Foreskin melanocyte (primary cell): ENCODE measurements at places on chromosomes 12 and 14.
A peak's percentile ranks its signal among the peaks of the same experiment; 100 is the strongest.

GRCh38 chr12:45518291-45519235 is 210.9 kb upstream of the ARID2 start:
- no peak for DNase-seq

DNA sequence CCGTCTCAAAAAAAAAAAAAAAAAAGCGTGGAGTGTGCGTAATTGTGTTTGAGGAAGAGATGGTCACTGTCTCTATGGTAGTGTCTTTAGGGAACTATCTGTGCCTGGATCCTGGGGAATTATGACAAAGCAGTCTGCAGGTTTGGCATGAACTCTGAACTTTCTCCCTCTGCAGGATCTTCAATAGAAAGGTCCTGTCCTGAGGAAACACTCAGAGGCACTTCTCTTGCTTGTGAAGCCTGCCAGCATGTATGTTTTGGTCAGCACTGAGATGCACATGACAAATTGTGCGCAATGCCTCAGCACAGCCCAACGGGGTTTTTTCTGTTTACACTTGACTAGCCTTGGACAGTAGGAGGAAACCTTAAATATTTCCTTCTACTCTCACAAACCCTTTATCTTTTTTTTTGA is 46.6 kb downstream of the ATF7 start:
- no peak for DNase-seq

GRCh38 chr12:113241191-113242025 is 20.1 kb downstream of the TPCN1 start:
- DNase-seq, result peak; percentile 79

DNA sequence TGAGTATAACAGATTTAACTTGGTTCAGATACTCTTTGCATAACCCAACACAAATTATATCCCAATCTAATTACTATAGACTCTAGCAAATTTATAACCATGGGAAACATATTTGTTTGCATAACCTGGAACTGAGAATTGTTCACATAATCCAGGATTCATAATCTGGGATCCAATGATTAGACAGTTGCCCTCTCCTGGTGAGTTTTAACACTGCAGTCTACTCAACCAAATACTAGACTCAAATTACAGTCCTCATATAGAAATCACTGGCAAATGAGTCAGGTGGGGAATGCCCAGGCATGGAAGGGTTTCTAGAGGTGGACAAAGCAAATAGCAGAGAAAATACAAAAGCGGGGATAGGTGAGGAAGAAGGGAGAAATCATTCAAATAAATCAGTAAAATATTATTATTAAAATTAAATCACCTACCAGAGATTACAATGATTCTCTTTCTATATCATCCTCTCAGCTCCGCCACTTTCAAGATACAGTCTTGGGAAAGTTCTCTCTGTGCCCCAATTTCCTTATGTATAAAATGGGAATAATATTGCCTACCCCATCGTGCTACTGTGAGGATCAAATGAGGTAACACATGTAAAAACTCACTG is 9.4 kb downstream of the GCH1 start:
- peak; percentile 38 for DNase-seq

GRCh38 chr12:99039367-99040120 is 394.5 kb downstream of the APAF1 start:
- no peak for DNase-seq

- DNase-seq, result peak; percentile 89
Measured at GRCh38 chr12:93762059-93762719, 85.0 kb downstream of the CRADD start.

- peak; percentile 67 for DNase-seq
Measured at GRCh38 chr14:23186913-23187654, 3.6 kb upstream of the SLC7A8 start.

- no peak for DNase-seq
Measured at GRCh38 chr12:58976146-58976545, 55.8 kb upstream of the LRIG3 start.

DNA sequence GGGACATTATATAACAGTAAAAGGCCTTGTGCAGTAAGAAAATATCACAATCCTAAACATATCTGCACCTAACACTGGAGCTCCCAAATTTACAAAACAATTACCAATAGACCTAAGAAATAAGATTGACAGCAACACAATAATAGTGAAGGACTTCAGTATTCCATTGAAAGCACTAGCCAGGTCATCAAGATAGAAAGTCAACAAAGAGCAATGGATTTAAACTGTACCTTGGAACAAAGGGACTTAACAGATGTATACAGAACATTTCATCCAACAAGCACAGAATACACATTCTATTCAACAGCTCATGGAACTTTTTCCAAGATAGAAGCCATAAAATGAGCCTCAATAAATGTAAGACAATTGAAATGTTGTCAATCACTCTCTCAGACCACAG is 209.5 kb upstream of the ARHGAP5 start:
- DNase-seq, result no peak

DNA sequence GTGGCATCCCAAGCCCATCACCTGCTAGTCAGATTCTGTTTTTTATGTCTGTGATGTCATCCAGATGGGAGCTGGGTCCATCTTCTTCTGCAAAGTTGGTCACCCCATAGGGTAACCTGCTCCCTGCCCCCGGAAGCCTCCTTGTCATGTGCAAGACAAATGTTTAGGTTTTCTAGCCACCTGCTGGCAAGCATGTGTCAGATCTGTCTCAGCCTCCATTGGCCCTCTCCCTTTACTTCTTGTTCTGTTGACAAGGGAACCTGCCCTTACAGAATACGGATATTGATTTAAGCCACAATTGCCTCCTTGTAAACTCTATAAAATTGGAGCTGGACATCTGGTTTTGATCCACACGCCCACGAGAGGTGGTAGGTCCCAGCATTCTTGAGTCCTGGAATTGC is 7.5 kb downstream of the NTF3 start:
- DNase-seq, result no peak

- peak; percentile 24 for DNase-seq
Measured at GRCh38 chr12:49367381-49368239, at the start of gene SPATS2. TSS of gene SPATS2 (plus strand) at chr12:49367462. CDS start at chr12:49461013, 93,551 bp downstream.

DNA sequence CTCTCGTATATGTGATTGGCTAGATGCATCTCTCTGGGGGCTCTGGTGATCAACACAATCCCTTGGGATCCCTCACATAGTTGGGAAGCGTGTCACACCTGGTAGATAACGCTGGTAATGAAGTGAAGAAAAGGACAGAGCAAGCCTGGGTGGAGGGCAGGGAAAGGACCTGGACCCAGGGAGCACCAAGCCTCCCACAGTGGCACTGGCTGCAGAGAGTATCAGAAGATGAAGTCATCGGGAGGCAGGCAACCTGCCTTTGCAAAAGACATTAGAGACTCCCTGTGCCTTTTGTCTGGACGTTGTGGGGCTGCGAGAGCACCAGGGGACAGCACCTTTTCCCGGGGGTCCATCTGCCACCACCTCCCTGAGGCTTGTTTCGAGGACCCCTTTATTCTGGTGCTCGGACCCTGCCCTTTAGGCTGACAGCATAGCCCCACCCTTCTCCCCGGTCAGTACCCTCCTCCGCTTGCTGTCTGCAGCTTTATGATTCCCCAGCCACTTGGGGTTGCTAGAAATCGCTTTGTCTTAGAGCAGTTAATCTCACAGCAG is 116.4 kb downstream of the EML1 start:
- no peak for DNase-seq

DNA sequence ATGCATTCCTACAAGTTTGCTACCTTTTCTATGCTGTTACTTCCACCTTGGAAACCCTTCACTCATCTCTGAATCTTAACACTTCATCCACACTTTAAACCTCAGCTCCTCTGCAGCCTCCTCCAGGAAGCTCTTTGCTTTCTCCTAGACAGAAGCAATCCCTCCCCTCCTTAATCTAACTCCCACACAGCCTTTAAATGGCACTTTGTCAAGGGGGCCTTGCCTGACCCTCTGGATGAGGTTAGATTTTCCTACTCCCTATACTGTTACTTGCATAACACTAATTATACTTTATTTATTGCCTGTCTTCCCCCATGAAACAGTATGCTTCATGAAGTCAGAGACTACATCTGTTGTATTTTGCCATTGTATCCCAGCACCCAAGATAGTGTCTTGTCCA is 394.6 kb downstream of the MED13L start:
- no peak for DNase-seq

DNA sequence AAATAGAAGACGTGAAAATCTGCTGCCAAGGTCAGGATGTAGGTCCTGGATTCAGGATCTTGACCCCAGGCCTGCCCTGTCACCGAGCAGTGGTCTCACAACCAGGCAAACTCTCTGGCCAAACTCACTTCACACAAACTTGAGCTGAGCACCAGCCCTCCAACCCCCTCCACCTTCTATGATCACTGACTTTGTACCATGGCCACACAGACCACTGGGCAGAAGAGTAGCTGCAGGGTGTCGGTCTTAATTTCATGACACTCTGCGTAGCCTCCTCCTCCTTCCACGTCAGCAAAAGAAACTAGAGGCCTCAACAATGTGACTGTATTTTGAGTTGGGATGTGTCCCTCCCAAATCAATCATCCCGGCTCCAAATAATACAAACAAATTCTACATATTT is 7.2 kb upstream of the TBX3 start:
- DNase-seq, result no peak
